IMR-90 (cell line): ENCODE measurements at places on chromosomes 4 and X. TPM values are rescaled to one million over a fixed set of nuclear protein-coding genes. Genes with fewer than 3 reads are reported as not detected.

DNA sequence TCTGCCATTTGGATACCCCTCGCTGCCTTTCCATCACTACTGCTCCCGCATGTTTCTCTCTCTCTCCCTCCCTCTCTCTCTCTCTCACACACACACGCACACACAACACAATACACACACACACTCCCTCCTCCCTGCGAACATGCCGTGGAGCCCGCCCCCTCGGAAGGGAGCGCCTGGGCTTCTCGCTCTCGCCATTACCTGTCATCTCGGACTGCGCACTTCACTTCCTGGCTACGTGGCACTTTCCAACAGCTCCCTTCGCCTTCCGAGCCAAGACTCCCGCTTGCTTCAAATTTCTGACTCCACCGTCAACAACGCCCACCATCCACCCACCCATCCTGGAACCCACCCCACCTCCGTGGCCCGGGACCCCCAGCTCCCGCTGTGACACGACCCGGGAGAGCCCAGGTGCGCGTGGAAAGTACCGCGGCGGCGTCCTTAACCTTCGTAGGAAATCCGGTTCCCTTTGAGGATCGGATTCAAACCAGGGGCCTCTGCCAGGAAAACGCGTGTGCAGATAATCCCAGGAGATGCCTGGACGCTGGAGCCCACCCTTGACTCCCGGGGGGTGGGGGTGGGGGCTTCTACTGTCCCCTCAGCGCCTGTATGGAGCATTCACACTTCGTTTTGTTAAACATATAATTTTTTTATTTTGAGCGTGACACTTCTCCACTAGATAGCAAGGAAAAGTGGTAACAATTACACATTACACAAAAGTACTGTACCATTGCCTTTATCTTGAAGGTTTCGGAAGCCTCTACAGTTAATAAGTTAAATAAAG lies 12.5 kb downstream of the ARX start:
- H3K4me1 ChIP-seq = no peaks in the 10 kb centered on the region; the same call in 1 of the 2 replicates
- H3K36me3 ChIP-seq = no peaks in the 10 kb centered on the region
- no peak for DNase-seq
- no peak overlapping the region for H3K27ac ChIP-seq
- H3K27me3 ChIP-seq = peaks cover 61% of the 10 kb centered on the region
- H3K4me3 ChIP-seq = no peak overlapping the region

- no peak overlapping the region for H3K4me3 ChIP-seq
- H3K4me1 ChIP-seq = no peaks in the 10 kb centered on the region
- DNase-seq = no peak
- H3K27ac ChIP-seq = no peak overlapping the region
- H3K36me3 ChIP-seq = no peaks in the 10 kb centered on the region
- H3K27me3 ChIP-seq = peaks cover 6% of the 10 kb centered on the region
Measured at GRCh38 chr4:41305476-41305875, 48.7 kb downstream of the UCHL1 start.

- no peak overlapping the region for H3K4me3 ChIP-seq
- no peak for DNase-seq
- H3K27ac ChIP-seq = no peak overlapping the region
Measured at GRCh38 chr4:83150653-83151330, 36.3 kb upstream of the PLAC8 start.

- peaks cover 23% of the 10 kb centered on the region for H3K4me1 ChIP-seq
- no peaks in the 10 kb centered on the region for H3K36me3 ChIP-seq
- H3K27me3 ChIP-seq = no peaks in the 10 kb centered on the region
- DNase-seq = no peak
Measured at GRCh38 chr4:187477224-187477623, 518.3 kb upstream of the ZFP42 start.

DNA sequence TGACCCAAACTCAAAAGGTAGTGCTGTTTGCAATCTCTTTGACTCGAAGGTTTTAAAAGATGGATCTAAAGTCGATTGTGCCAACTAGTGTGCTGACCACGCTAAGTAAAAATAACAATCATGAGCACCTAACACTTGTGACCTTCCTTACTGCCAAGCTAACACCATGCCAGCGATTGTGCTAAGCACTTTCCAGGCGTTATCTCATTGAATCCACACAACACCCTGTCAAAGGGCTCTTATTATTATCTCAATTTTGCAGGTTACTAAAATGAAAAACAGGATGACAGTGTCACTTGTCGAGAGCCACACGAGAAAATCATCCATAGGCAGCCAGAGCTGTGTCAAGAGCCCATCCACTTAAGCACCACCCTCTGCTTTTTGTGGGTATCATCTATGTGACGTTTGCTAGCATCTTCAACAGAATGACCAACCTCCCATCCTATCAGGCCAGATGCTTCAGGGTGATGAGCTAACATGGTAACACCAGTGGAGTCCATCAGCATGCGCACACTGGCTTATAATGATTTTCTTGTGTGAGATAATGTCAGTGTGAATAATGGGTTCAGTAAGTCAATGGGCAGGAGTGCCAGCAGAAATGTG lies 893 bp upstream of the GAB3 start:
- DNase-seq = no peak
- no peaks in the 10 kb centered on the region for H3K4me1 ChIP-seq
- no peak overlapping the region for H3K4me3 ChIP-seq
- peaks cover 2% of the 10 kb centered on the region for H3K27me3 ChIP-seq
- no peak overlapping the region for H3K27ac ChIP-seq
- H3K36me3 ChIP-seq = no peaks in the 10 kb centered on the region

GRCh38 chrX:26511589-26512363 lies 295.8 kb downstream of the MAGEB5 start:
- no peak for DNase-seq
- no peaks in the 10 kb centered on the region for H3K4me1 ChIP-seq
- H3K36me3 ChIP-seq = no peaks in the 10 kb centered on the region
- no peak overlapping the region for H3K4me3 ChIP-seq

DNA sequence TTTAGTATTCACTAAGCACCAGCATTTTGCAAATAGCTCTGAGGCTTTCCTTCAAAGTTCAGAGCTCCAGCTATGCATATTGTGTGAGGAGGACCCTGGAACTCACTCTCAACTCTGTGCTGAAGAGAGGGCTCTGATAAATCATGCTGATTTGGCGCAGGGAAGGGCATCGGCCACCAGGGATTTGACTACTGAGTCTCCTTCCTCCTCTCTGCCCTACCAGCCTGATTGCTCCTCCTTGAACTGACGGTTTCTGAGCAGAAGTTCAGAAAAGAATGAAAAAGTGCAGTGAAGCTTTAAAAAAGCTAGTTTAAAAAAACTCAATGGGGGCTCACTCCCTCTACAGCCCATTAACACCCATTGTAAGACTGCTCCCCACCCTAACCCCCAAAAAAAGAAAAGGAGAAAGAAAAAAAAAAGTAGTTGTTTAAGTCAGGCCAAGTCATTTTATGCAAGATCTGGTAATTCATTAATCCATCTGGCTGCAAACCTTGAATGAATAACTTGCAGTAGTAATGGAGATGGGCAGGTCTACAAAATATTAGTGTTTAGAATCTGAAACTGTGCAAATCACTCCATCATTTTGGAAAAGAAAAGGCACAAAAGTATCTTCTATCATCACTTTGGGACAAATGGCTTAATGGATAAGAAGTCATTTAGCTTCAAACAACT lies 13.3 kb downstream of the PPARGC1A start:
- no peak overlapping the region for H3K4me3 ChIP-seq
- no peak overlapping the region for H3K27ac ChIP-seq
- no peaks in the 10 kb centered on the region; the same call in 1 of the 2 replicates for H3K36me3 ChIP-seq
- H3K4me1 ChIP-seq = no peaks in the 10 kb centered on the region; the same call in none of the 2 replicates
- peaks cover 9% of the 10 kb centered on the region; the same call in 1 of the 2 replicates for H3K27me3 ChIP-seq

- peak overlapping the region; percentile 2; the same call in 1 of the 2 replicates for H3K27ac ChIP-seq
- H3K27me3 ChIP-seq = no peaks in the 10 kb centered on the region
- H3K4me1 ChIP-seq = peaks cover 5% of the 10 kb centered on the region; the same call in 1 of the 2 replicates
- no peaks in the 10 kb centered on the region for H3K36me3 ChIP-seq
- H3K4me3 ChIP-seq = peak overlapping the region; percentile 21; the same call in 1 of the 2 replicates
- peak; percentile 84 for DNase-seq
Measured at GRCh38 chrX:2325076-2325784, 175.5 kb downstream of the DHRSX start.

GRCh38 chrX:45689971-45690370 lies 489.3 kb upstream of the DIPK2B start:
- no peak overlapping the region for H3K4me3 ChIP-seq
- H3K36me3 ChIP-seq = no peaks in the 10 kb centered on the region
- H3K4me1 ChIP-seq = no peaks in the 10 kb centered on the region
- no peak overlapping the region for H3K27ac ChIP-seq

The ELK1 gene
- 24.3 and 27.2 TPM in 2 replicates for polyA plus RNA-seq

The SERTM2 gene
- 0.03 and 0.07 TPM in 2 replicates for polyA plus RNA-seq

The STATH gene
- polyA plus RNA-seq = not detected in 2 replicates

The EDA gene
- polyA plus RNA-seq = 0.03 TPM in 1 of 2 replicates, not detected in the other
